ENCODE measurements at places on chromosomes 7 and 10.

- DNase-seq: no peak
These were observed 227.3 kb downstream of the TWIST1 start for GRCh38 chr7:18890134-18890533.

DNA sequence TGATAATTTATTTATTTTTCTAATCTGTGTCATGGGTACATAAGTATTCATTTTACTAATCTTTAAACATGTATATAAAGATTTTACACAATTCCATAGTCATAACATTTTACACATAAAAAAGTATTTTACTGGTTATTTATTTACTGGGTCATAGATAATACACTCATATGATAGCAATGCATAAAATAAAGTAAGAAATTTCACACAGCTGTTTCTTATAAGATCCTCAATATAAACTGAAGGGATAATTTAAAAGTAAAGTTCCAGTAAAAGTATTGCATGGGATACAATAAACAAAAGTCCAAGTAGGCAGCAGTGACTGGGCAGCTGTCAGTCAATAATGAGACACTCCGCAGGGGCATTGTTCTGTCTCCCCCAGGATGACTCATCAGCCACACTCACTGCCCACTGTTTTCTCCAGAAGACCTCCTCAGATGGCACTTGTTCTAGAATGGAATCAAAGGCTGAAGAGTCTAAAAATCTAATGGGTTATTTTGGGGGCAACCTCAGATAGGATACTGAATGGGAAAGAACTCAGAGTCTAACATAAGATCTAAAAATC lies 32.7 kb downstream of the DPY19L1 start:
- DNase-seq: no peak

DNA sequence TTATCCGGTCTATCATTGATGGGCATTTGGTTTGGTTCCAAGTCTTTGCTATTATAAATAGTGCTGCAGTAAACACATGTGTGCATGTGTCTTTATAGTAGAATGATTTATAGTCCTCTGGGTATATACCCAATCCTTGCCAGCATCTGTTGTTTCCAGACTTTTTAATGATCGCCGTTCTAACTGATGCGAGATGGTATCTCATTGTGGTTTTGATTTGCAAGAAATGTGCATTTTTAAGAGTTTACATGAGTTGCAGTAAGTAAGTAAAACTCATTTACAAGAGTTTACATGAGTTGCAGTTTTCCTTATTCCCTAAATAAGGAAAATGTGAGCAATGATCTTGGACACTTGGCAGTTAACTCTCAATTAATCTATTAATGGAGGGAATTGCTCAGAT lies 312.1 kb downstream of the LHFPL3 start:
- DNase-seq: no peak

DNA sequence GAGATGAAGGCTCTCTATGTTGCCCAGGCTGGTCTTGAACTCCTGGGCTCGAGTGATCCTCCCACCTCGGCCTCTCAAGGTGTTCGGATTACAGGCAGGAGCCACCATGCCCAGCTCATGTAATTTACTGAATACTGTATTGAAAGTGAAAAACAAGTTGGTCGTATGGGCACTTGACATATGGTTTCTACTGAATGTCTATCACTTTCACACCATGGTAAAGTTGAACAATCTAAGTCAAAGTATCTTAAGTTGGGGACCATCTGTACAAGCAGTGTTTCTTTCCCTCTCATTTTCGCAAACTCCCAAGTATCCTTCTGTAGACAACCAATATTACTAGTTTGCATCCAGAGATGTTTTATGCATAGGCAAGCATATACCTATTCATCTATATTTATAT lies 116.6 kb downstream of the TMEM178B start:
- no peak for DNase-seq

- no peak for DNase-seq
These were observed 38.2 kb downstream of the GBF1 start for GRCh38 chr10:102283488-102283887.

- no peak for DNase-seq
These were observed 1.5 kb downstream of the ARHGAP21 start for GRCh38 chr10:24722131-24722675.

DNA sequence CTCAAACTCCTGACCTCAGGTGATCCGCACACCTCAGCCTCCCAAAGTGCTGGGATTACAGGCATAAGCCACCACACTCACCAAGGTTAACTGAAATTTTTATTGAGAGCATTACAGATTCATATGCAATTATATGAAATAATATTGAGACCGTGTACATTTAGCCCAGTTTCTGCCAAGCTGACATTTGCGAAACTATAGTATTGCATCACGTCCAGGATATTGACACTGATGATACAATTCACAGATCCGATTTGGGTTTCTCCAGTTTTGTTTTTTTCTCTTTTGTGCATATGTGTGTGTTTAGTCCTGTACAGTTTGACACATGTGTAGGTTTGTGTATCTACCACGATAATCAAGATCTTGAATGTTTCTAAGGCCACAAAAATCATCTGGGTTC lies 627.9 kb upstream of the FOXK1 start:
- DNase-seq: no peak

DNA sequence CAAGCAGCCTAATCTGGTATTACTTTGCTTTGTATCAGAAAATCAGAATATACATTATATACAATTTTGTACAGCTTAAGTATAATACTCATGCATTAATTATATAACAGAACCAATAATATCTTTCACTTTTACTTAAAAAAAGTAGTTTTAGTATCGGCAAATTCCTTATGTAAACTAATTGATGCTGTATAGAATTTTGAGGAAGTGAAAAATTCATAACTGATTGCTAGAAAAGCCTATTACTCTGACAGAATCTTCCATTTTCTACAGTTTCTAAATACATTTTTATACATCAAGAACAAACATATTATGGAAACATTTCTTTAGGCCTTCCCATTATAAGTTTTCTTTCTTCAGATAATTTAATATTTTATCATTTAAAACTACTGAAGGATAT lies 124.0 kb upstream of the GPR22 start:
- no peak for DNase-seq

GRCh38 chr7:3916146-3916545 lies 615.1 kb downstream of the SDK1 start:
- DNase-seq: no peak

- no peak for DNase-seq
These were observed 194.9 kb upstream of the GLI3 start for GRCh38 chr7:42431873-42432272.

DNA sequence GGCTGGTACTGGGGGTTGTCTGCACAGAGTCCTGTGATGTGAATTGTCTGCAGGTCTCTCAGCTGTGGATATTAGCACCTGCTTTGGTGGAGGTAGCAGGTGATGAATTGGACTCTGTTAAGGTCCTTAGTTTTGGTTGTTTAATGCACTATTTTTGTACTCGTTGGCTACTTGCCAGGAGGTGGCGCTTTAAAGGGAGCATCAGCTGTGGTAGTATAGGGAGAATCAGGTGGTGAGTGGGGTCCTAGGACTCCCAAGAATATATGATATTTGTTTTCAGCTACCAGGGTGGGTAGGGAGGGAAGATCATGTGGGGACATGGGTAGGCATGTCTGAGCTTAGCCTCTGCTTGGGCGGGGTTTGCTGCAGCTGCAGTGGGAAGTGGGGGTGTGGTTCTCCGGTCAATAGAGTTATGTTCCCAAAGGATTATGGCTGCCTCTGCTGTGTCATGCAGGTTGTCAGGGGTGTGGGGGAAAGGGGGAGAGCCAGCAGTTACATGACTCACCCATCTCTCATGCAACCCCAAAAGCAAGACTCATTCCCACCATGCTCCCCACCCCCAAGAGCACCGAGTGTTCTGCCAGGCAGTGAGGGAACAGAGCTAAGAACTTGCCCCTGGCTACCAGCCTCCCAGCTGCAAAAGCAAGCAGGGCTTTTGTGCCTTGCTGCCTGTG lies 53.7 kb upstream of the ZNF273 start:
- DNase-seq: no peak

GRCh38 chr10:88361494-88361893 lies 221.6 kb downstream of the RNLS start:
- DNase-seq: no peak

- DNase-seq: no peak
These were observed 83.2 kb upstream of the SFMBT2 start for GRCh38 chr10:7493996-7494395.

GRCh38 chr7:100680576-100681271 lies 7.2 kb downstream of the GNB2 start:
- no peak for DNase-seq

- no peak for DNase-seq
These were observed 99.1 kb upstream of the JCAD start for GRCh38 chr10:30158325-30158960.

DNA sequence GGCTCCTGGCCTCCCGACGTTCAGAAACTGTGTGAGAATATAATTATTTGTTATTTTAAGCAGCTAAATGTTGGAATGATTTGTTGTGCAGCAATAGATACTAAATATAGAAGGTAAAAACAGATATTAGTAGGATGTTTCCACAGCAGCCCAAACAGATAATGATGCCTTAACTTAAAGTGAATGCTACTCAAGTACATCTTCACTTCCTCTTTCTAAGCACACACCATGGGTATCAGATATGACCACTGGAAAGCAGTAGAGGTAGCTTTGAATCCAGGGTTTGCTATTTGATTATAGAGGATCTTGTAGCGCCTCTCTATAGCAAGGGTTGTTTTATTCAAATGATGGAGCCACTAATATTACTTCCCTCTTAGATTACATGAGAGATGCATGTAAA lies 38.2 kb upstream of the BET1 start:
- DNase-seq: no peak

GRCh38 chr10:115937768-115938056 lies 335.3 kb downstream of the GFRA1 start:
- no peak for DNase-seq

DNA sequence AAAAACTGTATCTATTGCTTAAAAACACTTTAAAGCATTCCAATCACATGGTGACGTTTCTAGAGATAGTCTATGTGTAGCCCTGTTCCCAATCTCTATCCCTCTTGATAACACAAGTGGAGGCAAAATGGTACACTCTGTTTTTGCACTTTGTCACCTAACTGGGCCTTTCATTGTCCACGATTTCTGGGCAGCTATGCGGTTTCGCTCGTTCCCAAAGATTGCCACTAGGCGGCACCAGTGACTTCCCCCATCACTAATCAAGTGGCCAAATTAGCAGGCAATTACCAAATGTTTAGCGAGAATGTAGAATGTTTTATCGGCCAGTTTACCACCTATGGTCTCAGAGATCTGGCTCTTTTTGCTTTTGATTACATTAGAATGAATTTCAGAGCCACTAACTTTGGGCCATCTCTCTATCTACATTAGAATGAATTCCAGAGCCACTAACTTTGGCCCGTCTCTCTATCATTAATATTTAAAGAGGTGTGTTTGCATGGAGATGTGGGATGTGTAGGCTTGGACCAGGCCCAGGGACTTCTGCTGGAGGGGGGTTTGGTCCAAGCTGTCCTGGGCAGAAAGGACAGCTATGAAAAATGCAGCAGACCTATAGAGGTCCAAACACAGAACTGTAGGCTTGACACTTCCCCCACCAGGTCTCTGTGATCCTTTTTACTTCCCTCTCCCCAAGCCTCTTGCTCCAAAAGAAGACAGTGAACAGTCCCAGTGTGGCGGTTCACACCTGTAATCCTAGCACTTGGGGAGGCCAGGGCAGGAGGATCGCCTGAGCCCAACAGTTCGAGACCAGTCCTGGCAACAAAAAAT lies 90.1 kb downstream of the EPC1 start:
- DNase-seq: peak; percentile 76

DNA sequence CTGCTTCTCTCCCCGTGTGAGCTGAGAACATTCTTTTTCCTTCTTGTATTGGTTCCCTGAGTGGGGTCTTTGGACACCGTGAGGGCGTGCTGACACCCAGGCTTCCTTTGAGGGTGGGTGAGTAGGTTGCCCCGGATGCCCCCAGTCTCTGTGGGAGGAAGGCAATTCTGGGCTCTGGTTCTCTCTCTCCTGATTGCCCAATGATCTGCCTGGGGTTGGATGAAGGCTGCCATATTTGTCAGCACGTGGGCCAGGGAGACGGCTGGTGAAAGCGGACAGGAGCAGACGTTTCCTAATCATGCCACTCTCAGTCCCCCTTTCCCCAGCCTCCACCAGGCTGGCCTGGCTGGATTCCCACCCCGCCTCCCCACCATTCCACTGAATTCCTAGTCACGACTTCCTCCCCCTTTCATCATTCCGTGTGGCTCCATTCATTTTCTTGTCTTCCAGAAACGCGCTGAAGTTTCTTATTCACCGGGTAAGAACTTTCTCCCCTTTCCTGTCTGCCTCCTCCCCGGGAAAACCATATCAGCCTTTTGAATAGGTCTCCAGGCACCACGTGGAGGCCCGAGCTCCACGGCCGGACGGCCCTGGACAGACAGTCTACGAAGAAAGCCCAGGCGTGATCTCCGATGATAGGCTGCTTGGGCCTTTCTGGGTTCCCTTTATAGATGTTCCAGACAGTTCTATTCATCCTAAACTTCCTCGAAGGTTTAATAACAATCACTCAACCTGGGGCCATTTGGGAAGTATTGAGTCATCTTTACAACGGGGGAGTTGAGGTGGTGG lies 98.7 kb upstream of the NPTX2 start:
- DNase-seq: no peak

DNA sequence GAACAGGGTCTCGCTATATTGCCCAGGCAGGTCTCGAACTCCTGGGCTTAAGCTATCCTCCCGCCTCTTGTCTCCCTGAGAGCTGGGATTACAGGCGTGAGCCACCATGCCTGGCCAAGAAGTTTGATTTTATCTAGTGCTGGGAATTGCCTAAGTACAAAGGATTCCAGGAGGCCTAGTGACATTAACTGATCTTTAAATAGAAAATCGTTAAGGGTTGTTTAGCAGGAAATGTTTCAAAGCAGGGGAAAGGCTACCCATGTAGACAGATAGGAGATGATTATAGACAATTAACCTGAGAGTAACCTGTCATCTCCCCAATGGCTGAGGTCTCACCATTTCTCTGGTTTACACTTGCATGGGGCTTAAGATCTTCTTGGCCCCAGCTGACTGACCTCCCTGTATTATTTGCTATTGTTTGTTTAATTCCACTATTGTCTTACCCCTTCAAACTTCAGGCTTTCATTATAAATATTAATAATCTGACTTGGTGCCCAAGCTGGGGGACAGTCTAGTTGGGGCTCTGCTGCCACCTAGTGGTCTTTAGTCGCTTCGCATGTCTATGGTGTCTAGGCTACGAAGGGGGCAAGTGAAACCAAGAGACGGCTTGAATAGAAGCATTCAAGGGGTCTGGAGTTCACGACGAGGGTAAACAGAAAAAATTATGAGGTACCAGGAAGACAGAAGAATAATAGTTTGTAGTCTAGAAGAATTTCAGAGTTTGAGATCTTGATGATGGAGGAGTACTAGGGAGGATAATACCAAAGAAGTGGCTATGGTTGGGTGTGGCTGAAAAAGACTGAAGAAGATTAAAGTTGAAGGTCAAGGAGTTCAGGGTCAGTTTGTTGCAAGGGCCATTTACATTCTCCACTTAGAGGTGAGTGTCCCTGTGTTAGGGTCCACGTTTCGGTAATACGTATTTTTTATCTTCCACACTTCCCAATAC lies 40.4 kb upstream of the BPGM start:
- peak; percentile 71 for DNase-seq

DNA sequence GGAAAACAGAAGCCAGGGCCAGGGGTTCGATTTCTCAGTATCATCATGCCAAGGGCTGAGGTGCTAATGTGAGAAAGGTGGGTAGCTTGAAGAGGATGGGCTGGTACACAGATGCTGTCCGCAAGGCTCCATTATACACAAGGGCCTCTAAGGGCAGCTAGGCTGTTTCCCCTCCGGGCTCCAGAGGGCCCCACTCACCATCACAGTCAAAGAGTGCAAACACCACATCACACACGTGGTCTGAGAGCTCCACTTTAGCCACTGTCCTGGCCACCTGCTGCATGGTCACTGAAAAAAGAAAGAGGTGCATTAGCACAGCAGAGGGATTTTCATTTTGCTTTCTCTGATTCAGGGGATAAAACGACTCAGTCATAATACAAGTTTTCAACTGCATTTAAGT lies 20.9 kb upstream of the DNAJB12 start:
- DNase-seq: no peak

GRCh38 chr10:6114805-6115341 lies 26.0 kb downstream of the RBM17 start:
- DNase-seq: peak; percentile 62
